ENCODE measurements at places on chromosomes 13 and 19. TPM values are rescaled to one million over a fixed set of nuclear protein-coding genes. Genes with fewer than 3 reads are reported as not detected.

LYPD5 gene
- total RNA-seq: not detected

TMEM272 gene
- 1.7 TPM for total RNA-seq

TMEM91 gene
- total RNA-seq: 9.7 TPM

COL5A3 gene
- 0.94 TPM for total RNA-seq

CRLF1 gene
- not detected for total RNA-seq

VSTM2B gene
- total RNA-seq: not detected

TFDP1 gene
- 19.8 TPM for total RNA-seq

IGFLR1 gene
- total RNA-seq: 38.2 TPM

MISP3 gene
- 0.41 TPM for total RNA-seq

SLC5A5 gene
- total RNA-seq: 1.3 TPM

NXNL1 gene
- total RNA-seq: not detected

CEACAM6 gene
- not detected for total RNA-seq

DENND1C gene
- total RNA-seq: 94.0 TPM

SLC1A6 gene
- not detected for total RNA-seq

SULT2A1 gene
- not detected for total RNA-seq

SLC8A2 gene
- not detected for total RNA-seq

KLK15 gene
- not detected for total RNA-seq

DYRK1B gene
- 22.6 TPM for total RNA-seq

ZNF471 gene
- 0.67 TPM for total RNA-seq

PALM gene
- total RNA-seq: not detected

MBD3L3 gene
- not detected for total RNA-seq

FCGBP gene
- 31.9 TPM for total RNA-seq

NANOS3 gene
- not detected for total RNA-seq

CERS1 gene
- not detected for total RNA-seq

TTC9B gene
- not detected for total RNA-seq

APOE gene
- total RNA-seq: 5.0 TPM

FCAR gene
- total RNA-seq: not detected

KCNN4 gene
- 14.6 TPM for total RNA-seq

AMH gene
- total RNA-seq: 4.4 TPM

RDH8 gene
- not detected for total RNA-seq

KATNAL1 gene
- 2.5 TPM for total RNA-seq

RXFP2 gene
- not detected for total RNA-seq

PNMA8A gene
- total RNA-seq: not detected

SH2D3A gene
- total RNA-seq: 33.5 TPM

RFPL4A gene
- not detected for total RNA-seq

ZSCAN22 gene
- 1.7 TPM for total RNA-seq

GNA15 gene
- 6.2 TPM for total RNA-seq

FBXO46 gene
- total RNA-seq: 17.1 TPM

PSG6 gene
- not detected for total RNA-seq

FBN3 gene
- total RNA-seq: 0.03 TPM

NLRP9 gene
- not detected for total RNA-seq

HCST gene
- 101 TPM for total RNA-seq

CUL4A gene
- total RNA-seq: 53.8 TPM

PRODH2 gene
- total RNA-seq: not detected

LRRC63 gene
- total RNA-seq: 0.22 TPM

ZNF443 gene
- total RNA-seq: 2.6 TPM

PGLYRP1 gene
- not detected for total RNA-seq

CCDC9 gene
- 59.0 TPM for total RNA-seq

FGF22 gene
- total RNA-seq: 0.65 TPM

CD33 gene
- total RNA-seq: not detected

All from CD8-positive, alpha-beta T cell (primary cell).